ENCODE measurements at places on chromosomes 1 and 21.
A peak's percentile ranks its signal among the peaks of the same experiment; 100 is the strongest.

DNA sequence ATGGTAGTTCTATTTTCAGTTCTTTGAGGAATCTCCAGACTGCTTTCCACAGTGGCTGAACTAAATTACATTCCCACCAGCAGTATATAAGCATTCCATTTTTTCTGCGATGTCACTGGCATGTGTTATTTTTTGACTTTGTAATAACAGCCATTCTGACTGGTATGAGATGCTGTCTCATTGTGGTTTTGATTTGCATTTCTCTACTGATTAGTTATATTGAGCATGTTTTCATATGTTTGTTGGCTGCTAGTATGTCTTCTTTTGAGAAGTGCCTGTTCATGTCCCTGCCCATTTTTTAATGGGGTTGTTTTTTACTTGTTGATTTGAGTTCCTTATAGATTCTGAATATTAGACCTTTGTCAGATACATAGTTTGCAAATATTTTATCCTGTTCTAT is 87.9 kb downstream of the RPS6KC1 start:
- H3K4me3 ChIP-seq = no peak overlapping the region
- no peak overlapping the region for H3K27ac ChIP-seq
- no peak for DNase-seq
- H3K27me3 ChIP-seq = no peaks in the 10 kb centered on the region
- H3K36me3 ChIP-seq = no peaks in the 10 kb centered on the region

DNA sequence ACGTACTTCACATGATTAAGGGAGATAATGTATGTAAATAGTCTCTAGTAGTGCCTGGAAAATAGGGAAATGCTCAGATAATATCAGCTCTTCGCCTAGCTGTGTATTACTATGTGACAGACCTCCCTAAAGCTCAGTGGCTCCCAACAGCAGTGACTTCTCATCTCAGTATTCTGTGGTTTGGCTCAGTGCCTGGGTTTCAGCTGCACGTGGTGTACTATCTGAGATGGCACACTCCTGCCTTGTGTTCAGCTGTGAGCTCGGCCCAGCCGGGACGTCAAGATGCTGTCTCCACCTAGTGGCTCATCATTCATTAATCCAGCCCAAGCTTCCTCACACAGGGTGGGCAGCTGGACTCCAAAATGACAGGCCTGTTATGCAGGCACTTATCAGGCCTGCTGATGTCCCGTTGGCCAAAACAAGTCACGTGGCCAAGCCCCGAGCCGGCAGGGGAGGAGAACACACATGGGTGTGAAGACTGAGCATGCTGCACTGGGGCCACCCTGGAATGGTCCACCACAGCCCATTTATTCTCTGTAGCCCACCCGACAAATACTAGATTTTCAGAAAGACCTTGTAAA is 17.8 kb downstream of the SLFNL1 start:
- peak; percentile 96 for DNase-seq
- peak overlapping the region; percentile 60 for H3K27ac ChIP-seq
- no peaks in the 10 kb centered on the region for H3K27me3 ChIP-seq
- no peaks in the 10 kb centered on the region for H3K36me3 ChIP-seq

- H3K4me3 ChIP-seq = no peak overlapping the region
- H3K4me1 ChIP-seq = no peaks in the 10 kb centered on the region
- H3K27ac ChIP-seq = no peak overlapping the region
These were observed 150.3 kb downstream of the NUF2 start for GRCh38 chr1:163471779-163472650.

GRCh38 chr1:221886311-221886710 is 144.4 kb upstream of the DUSP10 start:
- H3K27me3 ChIP-seq = no peaks in the 10 kb centered on the region
- H3K36me3 ChIP-seq = no peaks in the 10 kb centered on the region
- no peak overlapping the region for H3K27ac ChIP-seq
- H3K4me1 ChIP-seq = no peaks in the 10 kb centered on the region
- no peak for DNase-seq

- no peaks in the 10 kb centered on the region for H3K4me1 ChIP-seq
- no peaks in the 10 kb centered on the region for H3K27me3 ChIP-seq
- no peak overlapping the region for H3K4me3 ChIP-seq
- H3K27ac ChIP-seq = no peak overlapping the region
- no peaks in the 10 kb centered on the region for H3K36me3 ChIP-seq
These were observed 26.3 kb downstream of the RAB7B start for GRCh38 chr1:205976708-205977401.

DNA sequence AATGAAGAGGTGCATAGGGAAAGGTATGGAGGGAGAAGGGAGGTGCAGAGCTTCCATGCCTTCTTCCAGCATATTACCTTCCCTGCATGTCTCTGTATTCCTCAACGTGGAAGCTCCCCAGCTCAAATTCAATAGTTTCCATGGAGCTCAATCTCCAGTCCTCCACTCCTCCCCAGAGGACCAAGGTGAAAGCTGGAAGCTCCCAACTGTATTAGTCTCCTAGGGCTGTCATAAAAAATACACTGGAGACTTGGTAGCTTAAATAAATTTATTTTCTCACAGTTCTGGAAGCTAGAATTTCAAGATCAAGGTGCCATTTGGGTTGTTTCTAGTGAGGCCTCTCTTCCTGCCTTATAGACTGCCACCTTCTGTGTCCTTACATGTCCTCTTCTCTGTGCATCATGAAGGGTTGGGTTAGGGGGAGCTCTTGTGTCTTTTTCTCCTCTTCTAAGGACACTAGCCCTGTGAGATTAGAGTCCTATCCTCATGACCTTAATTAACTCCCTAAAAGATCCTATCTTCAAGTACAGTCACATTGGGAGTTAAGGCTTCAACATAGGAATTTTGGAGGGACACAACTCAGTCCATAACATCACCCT is 21.9 kb upstream of the RABGGTB start:
- H3K36me3 ChIP-seq = no peaks in the 10 kb centered on the region
- no peaks in the 10 kb centered on the region for H3K4me1 ChIP-seq
- H3K4me3 ChIP-seq = no peak overlapping the region
- H3K27me3 ChIP-seq = no peaks in the 10 kb centered on the region

DNA sequence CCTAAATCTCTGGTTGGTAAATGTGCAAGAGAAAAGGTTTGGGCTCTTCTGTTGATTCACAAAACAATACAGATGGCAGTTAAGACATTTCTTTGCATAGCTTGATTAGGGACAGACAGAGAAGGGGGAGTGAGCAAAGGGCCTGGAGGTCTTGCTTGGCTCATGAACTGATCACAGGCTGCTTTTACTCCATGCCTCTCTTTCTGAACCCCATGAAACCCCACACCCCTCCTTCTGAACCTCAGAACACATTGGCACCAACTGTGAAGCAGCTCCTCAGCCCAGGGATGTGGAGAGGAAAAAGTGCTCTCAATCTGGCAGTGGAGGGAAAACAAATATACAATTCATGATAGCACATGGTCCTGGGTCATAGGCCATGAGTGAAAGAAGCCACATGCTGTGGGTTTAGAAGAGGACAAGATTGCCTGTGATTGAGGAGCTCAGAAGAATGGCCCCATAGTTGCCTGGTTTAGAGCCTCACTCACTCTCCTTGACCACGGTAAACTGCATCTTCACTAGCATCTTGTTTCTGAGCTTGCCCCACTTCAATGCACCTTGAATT is 111.6 kb upstream of the GADD45A start:
- no peak overlapping the region for H3K4me3 ChIP-seq
- no peak overlapping the region for H3K27ac ChIP-seq
- no peak for DNase-seq
- H3K27me3 ChIP-seq = no peaks in the 10 kb centered on the region

Data from uterus (tissue), 4 donors.